SJSA1 (cell line): ENCODE measurements at places on chromosomes 12 and 14.
A peak's percentile ranks its signal among the peaks of the same experiment; 100 is the strongest.

- DNase-seq, result no peak
Observed at GRCh38 chr12:112350593-112351592, 31.3 kb downstream of the HECTD4 start.

DNA sequence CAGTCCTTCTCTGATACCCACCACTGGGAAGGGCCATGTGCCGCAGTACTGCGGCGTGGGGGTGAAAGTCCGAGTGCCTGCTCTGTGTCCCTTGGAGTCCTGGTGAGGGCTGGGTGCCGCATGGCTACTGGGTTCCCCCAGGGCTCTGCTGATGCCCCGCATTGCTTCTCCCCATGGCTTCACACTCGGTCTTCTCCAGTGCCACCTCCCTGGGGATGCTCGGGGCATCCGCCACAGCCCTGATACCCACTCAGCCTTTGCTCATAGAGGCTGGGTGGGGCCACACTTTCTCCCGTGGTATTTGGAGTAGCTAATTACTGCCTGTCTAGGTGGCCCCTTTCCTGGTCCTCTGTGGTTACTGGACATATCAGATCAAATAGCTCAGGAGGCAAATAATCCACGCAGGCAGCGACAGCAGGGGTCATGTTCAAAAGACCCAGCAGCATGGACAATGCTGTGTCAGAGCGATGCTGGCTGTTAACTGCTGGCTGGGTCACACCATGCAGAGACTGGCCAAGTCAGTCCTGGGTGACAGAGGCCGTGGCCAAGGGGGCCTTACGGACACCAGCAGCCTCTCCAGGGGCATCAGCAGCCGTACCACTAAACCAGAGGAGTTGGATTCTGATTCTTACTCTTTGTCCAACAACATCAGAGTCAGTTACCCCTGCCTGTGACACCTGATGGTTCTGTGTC, 106.5 kb downstream of the ADGRD1 start:
- peak; percentile 25 for DNase-seq

DNA sequence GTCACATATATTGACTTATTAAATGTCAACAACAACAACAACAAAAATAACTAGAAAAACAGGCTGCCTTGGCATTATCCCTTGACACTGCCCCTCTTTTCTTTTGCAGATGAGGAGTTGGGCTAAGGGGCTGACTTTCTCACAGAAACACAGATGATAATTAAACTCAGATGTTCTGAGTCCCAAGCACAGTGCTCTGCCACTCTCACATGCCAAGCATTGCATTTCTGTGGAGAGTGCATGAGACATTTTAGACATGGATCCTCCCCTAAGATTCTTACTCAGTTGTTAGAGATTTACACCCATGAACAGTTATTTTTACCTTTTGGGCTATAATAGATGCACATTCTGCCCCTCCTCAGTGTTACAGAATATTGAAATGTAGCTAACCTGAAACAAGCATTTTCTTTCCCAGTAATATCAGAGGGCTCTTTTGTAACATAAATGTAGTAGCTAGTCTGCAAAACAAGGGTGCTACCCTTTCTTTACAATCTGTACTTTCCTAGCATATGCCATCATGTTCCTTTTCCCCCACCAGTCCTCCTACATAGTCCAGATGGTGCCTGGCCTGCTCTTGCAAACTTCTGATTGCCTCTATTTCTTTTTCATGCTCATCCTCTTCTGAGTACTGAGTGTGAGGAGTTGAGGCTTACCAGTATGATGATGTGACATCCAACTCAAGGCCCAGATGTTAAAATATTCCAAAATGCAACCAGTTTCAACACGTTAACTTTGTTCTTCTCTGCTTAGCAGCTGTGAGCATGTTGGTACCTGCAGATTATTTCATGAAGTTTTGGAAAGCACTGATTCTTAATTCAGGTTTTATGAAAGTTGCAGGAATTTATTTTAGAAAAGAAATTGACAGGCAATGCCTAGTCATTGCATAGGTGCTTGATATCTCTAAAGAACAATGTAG, 125.0 kb upstream of the ATP2B1 start:
- no peak for DNase-seq

DNA sequence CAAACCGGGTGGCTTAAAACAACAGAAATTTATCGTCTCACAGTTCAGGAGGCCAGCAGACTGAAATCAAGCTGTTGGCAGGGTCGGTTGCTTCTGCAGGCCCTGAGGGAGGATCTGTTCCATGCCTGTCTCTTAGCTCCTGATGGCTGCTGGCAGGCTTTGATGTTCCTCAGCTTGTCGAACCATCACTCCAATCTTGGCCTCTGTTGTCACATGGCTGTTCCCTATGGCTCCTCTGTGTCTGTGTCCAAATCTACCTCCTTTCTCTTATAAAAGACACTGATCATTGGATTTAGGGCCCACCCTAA, 14.0 kb downstream of the NFATC4 start:
- DNase-seq, result no peak

DNA sequence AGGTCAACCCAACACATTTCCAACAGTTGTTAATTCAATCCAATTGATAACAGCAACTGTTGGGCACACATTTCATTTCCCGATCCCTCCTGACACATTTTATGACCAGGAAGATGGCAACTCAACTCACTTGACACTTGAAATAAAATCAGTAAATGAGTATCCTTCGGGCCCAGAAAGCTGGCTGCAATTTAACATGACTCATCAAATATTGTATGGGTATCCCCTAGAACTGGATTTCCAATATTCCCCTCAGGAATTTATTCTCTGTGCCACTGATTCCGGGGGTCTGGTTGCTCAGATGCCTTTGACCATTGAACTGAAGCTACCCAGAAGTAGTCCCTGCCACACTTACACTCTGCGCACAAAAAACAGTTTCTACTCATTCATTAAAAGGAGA, 42.1 kb downstream of the INTS13 start:
- DNase-seq, result no peak

DNA sequence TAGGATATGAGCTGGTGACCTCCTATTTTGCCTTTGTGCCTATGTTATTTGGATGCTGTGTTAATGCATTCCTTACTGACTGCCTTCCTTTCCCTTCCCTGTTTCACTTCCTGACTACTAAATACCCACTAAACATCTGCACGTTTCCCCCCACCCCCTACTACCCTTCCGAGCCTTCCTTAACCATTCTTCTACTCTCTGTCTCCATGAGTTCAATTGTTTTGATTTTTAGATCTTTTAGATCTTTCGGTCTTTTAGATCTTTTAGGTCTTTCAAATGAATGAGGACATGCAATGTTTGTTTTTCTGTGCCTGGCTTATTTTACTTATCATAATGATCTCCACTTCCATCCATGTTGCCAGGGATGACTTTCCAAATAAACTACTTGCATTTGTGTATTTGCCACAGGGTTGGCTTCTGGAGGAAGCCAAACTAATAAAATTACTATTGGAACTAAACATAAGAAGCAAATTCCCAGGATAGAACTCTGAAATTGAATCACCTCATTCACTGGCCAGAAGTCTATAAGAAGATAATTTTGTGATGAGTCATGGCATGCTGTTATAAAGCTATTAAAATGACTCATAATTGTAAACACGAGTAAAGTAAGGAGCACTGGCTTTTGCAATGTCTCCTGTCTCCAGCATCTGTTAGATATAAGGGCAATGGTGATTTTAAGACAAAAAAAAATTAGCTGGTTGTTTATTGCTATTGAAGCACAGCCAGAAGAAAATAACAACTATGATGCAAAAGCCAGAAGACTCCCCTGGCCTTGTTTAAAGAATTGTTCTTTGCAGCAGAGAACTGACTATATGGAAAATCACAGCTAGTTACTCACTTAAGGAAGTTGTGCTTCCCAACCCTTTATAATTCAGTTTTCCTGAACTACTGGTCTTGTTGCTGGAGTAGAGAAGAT, 586.3 kb downstream of the LRFN5 start:
- peak; percentile 12 for DNase-seq

DNA sequence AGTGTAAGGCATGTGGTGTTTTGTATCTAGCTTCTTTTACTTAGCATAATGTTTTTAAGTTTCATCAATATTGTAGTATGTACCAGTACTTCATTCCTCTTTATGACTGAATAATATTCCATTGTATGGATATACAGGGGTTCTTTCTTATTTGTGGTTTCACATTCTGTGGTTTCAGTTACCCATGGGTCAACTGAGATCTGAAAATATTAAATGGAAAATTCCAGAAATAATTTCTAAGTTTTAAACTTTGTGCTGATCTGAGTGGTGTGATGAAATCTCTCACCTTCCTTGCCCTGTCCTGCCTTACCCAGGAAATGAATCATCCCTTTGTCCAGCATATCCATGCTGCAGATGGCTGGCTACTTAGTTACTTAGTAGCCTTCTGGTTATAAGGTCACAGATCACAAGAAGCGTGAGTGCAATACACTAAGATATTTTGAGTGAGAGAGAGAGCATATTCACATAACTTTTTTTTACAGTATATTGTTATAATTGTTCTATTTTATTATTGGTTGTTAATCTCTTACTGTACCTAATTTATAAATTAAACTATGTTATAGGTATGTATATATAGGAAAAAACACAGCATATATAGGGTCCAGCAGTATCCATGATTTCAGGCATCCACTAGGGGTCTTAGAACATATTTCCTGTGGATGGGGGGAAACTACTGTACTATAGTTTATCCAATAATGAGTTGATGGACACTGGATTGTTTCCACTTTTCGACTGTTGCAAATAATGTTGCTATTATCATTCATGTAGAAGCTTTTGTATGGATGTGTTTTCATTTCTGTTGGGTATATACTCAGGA, 59.6 kb upstream of the LRTM2 start:
- DNase-seq, result no peak

DNA sequence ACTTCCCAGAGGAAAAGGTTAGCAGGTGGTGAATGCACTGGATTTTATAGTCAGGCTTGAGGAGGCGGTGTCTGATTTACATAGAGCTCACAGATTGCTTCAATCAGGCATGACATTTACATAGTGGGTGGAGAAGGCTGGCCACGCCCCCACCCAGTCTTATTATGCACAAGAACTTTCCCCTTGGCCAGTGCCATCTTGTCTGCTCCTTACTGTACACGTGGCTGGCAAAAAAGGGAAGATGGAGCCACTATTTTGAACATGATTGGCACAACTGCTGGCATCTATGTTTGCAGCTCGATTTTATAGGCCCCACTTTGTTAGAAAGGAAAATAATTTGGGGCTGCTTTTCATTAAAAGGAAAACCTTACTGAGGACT, 10.9 kb upstream of the LGMN start:
- no peak for DNase-seq

GRCh38 chr12:6332459-6332858, 9.4 kb downstream of the TNFRSF1A start:
- no peak for DNase-seq

DNA sequence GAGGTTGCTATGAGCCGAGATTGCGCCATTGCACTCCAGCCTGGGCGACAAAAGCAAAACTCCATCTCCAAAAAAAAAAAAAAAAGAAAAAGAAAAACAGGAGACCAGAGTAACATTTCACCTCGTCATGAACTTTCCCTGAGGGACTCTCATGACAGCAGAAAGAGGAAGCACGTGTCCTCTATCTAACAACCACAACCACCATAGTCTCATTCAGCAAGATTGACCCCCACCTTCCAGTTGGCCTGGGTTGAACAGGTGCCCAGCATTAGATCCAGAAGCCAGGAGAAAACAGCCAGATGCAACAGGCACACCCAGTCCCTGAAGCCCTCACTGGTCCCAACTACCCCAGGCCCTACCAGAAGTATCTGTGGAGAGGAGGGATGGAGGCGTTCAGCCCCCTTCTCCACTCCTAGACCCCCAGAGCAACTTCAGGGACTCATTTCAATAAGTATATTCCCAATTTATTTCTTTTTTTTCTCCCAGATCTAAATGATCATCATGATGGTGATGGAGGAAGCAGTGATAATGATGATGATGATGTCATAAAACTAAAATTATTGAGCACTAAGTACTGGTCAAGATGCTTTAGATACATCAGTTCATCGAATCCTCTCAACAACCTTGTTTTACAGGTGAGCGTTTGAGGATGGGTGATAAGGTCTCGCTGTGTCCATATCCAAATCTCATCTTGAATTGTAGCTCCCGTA, 235.0 kb downstream of the EFCAB11 start:
- DNase-seq, result peak; percentile 6

DNA sequence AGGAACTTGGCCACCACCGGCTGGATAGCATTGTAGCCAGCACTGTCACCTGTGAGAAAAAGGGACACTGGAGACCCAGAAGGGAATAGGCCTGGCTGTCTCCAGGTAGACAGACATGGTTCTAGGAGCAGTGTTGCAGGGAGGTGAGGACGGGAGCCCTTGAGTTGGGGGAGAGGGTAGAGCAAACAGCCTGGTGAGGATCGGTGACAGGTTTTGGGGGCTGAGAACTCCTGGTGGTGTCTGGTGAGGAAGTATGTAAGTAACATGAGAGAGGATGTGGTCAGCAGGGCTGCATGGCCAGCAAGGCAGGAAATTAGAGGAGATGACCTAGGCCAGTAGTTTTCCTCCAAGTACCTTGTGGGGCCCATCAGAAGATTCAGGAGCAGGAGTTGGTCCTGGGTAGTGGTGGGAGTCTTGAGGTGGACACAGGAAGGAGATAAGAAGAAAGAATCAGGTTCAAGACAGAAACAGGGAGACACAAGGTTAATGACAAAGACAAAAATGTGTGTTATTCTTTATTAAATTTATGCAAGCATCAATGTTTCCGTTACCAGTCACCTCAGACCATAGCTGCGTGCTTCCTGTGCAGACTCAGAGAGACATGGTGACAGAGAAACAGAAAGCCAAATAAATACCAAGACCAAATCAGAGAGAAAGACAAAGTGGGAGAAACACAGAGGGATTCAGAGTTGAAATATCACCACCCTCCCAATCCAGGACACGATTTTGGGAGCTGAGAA, at the start of gene ARHGAP9:
TSS of gene ARHGAP9 (minus strand) at position 491 of the 740 bp plus-strand sequence. CDS start at position 31, 460 bp downstream.
- DNase-seq, result no peak

DNA sequence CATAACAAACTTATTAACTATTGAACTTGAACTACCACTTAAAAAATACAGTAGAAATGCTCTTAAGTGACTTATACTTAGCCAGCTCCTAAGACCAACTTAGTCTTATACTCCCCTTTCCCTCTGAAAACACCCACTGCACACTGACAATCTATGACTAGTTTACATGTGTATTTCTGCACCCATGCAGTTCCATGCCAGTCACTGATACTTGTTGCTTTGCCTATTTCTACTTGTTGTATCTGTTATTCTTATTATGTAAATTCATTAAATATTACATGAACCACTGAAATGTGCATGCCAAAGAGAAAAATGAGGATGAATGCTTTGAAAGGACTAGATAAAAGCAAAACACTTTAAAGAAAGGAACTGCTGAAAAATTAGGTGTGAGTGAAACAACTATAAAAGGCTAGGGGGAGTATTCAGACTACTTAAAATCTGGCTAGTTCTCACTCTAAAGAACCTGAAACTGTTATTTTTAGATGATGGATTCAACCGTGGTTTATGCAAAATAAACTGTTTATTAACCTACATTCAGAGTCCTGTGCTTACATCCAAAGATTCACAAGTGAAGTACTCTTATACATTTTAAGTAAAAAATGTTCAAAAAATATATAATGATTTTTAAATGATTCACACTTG, 74.7 kb downstream of the RPS6KA5 start:
- DNase-seq, result no peak
